ENCODE measurements at places on chromosomes 4 and X.

DNA sequence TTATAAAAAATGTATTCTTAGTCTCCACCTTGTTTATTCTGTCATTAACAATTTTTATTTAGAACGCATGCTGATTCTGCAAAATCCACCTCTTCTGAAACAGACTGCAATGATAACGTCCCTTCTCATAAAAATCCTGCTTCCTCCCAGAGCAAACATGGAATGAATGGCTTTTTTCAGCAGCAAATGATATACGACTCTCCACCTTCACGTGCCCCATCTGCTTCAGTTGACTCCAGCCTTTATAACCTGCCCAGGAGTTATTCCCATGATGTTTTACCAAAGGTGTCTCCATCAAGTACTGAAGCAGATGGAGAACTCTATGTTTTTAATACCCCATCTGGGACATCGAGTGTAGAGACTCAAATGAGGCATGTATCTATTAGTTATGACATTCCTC lies 75.6 kb upstream of the SMARCA5 start:
- no peak for DNase-seq

DNA sequence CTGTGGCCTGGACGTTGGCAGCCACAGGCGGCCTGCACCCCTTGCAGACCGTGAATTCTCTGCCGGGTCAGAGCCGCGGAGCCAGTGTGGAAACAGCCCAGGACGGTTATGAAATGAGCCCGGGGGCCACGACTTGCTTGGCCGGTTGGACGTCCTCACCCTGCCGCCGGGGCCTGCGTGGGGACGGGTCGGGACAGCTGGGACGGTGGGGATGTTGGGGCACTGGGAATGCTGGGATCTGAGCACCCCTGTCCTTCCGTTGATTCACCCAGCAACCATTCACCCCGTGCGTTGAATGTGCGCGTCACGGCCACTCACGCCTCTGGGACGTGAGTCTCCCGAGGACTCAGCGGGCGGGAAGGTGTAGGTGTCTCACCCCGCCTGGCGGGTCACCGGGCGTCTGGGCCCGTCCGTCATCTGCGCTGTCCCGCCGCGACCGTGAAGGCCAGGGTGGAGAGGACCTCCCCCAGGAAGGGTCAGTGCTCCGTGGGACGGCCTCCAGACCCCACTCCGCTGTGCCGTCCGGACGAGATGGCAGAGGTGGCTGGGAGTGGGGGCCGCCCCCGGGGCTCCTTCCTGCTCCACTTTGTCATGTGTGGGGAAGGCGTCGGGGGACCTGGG lies 4.5 kb upstream of the PLCXD1 start:
- DNase-seq = no peak

DNA sequence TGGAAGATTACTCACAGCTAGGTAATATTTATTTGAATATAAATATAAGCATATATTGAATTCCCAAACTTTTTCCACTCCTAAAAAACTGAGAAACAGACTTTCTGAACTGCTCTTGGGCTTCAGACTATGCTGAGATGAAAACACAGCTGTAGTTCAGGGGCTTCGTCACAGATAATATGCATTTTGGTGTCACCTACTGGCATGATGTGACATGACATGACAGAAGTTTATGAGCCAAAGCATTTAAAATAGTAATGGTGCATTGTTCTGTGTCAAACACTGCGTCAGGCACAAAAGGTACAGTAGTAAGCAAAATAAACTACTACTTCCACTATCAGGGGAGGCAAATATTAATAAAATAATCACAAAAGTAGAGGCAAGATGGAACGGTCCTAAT lies 171.3 kb downstream of the BTC start:
- peak; percentile 29 for DNase-seq

- no peak for DNase-seq
Observed at GRCh38 chrX:38732866-38733265, 68.4 kb upstream of the MID1IP1 start.

- no peak for DNase-seq
Observed at GRCh38 chrX:143378851-143379250, 138.4 kb downstream of the SPANXN3 start.

GRCh38 chrX:113868177-113868576 lies 715.7 kb upstream of the HTR2C start:
- DNase-seq = no peak

DNA sequence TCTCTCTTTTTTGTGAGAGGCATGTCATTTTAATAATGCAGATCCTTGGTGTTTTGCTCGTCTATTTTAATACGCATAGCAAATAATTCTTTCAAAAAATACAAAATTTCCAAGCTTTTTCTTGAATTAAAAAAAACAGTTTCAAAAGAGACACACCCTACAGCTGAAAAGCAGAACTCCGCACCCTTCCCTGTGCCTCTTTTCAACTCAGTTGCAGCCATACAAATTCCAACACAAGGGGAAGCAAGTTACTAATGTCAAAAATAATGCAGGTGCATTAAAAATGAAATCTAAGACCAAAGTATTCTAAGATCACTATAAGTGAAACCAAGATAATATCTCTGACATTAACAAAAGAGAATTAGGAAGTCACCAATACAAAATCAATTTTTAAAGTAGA lies 66.6 kb downstream of the NR3C2 start:
- DNase-seq = no peak

DNA sequence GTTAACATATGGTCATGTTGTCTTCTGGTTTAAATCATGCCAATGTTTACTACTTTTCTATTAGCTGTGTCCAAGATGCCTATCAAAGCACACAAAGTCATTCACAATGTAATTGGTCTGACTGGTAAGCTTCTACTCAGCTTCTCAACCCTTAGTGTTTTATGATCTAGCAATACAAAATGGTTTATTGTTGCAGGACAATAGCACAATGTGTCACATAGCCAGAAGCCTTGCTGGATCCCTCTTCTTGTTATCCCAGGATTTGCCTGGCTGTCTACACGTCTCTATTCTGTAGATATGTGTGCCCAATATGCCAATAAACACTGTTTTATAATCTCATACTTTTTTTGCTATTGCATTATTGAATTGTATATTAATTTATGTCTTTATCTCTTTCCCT lies 1111.0 kb upstream of the AGA start:
- DNase-seq = no peak

DNA sequence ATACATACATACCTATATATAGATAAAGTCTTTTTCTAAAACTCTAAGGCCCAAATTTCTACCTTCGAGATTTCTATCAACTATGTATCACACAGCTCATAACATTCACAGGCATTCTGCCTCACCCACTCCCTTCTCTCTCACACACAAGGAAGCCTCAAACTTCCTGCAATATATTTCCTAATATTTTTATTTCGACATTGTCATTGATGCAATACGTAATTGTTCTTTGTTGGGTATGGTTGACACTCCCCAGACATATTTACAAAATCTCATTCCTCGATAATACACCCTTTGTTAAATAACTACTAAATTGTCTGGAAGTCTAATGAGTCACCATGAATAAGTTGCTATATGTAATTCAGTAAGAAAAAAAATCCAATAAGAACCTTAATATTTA lies 143.5 kb downstream of the HNRNPD start:
- DNase-seq = no peak

- DNase-seq = no peak
Observed at GRCh38 chrX:42505016-42505415, 272.9 kb downstream of the PPP1R2C start.

DNA sequence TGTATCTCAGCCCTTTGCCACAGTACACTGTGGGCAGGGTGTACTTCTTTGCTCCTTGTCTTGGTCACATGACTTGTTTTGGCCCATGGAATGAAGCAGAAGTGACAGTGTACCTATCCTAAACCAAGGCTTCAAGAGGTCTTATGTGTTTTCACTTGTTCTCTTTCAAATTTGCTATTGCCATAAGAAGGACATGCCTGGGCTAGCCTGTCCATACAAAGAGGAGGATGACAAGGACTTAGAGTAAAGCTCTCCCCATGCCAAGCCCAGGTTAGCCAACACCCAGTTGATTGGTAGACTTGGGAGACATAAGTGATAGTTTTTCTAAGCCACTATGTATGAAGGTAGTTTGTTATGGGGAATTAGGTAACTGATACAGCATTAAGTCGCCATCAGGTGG lies 141.1 kb upstream of the MID1 start:
- DNase-seq = no peak

DNA sequence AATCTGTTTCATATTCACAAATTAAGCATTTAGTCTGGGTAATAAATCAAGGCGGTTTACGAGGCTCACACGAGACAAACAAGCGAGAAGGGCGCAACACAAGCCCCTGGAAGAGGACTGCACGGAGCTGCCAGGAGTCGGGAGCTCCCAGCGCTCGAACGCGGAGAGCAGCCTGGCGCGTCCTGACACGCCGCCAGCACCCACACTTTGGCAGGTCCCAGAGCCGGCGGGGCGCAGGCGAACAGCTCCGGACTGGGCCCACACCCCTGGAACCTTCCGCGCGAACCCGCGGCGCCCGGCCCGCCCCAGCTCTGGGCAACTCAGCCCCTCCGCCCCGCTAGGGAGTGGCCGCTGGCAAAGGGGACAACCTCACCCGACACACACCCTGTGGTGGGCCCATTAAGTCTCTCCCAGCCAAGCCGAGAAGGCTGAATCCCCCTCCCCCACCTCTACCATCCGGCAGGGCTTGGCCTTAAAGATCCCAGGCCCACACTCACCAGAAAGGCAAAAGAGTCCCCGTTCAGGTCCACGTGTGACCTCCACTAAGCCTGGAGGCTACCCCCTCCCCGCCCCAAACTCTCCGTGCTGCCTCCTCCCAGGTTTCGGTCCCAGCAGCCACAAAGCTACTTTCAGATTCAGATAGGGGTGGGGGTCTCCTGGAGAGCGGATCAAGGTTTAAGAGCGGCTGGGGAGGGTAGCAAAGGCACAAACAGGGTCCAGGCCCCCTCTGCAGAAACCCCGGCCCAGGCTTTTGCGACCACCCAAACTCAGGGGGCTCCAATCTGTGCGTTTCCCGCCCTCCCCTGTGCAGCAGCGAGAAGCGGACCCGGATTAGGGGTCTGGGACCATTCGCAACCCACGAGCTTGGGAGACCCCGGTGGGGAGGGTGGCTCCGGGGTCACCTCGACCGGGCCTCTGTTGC lies 47.5 kb upstream of the BCOR start:
- DNase-seq = peak; percentile 72

DNA sequence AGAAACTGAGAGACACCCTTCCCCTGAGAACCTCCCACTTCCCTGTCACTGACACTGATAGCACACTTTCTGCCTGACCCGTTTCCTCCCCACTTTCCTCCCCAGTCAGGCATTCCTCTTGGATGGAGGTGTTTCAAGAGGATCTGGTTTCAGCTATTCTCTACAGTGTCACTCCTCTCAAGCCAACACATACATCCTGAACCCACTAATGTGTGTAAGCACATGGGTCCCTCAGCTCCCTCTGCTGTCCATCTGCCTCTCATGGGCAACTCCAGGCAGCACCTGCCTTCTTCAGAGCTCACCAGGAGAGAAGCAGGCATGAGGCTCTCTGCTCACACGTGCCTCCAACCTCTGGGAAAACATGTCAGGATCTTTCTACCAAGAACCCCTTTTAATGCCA lies 207.6 kb downstream of the NAF1 start:
- peak; percentile 61 for DNase-seq

GRCh38 chr4:2095236-2096072 lies 36.3 kb downstream of the NAT8L start:
- DNase-seq = no peak

DNA sequence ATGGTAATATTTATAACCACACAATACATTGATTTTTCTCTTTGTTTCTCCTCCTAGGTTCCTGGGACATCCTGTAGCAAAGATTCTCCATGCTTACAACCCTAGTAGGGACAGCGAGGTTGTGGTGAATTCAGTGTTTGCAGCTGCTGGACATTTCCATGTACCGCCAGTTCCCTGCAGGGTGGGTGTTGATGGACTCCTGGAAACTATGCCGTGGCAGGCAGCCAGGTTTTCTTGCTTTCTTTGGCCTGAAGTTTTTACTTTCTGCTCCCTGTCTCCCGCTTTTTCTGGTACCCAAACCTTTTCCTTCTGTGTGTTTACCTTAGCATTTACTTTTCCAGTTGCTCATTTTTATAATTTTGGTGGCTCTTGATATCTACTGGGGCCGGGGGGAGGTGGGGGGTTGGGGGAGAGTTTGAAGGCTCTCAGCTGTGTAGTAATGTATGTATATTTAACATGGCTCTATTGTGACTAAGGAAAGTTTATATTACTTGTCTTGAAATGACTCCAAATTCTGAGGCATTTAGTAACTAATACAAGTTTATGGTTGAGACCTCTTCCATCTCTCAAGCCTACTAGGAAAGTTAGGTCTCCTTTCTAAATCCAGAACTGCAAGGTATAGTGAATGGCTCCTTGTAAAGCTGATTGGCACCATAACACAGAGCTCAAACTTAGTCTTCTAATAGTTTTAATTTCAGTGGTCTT lies 89.7 kb downstream of the TMEM131L start:
- no peak for DNase-seq

- DNase-seq = no peak
Observed at GRCh38 chrX:17707731-17708130, 29.6 kb upstream of the SCML1 start.

DNA sequence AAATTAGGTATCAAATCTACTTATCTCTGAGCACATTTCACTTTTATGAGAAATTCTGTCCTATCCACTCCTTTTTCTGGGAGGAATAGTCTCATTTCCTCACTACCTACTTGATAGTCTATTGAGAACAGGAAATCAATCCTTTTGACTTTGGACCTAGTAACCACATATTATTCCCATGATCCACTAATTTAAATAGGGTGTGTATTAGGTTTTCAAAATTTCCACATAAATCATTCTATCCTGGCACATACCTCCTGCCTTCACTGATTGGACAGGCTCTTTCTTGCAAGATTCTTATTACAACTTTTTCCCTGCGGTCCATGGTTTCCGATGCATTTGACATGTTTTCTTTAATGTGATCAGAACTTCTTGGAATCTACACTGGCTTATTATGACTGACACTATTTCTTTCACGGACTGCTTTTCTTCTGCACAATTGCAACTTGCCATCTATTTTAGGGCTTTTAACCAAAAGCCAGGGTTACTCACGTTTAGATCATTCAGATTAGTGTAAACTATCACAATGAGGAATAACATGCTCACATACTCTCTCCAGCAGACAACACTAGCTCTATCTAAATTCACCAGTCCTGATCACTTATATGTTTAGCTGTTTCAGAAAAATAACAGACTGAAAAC lies 419.9 kb upstream of the SLIT2 start:
- DNase-seq = no peak

DNA sequence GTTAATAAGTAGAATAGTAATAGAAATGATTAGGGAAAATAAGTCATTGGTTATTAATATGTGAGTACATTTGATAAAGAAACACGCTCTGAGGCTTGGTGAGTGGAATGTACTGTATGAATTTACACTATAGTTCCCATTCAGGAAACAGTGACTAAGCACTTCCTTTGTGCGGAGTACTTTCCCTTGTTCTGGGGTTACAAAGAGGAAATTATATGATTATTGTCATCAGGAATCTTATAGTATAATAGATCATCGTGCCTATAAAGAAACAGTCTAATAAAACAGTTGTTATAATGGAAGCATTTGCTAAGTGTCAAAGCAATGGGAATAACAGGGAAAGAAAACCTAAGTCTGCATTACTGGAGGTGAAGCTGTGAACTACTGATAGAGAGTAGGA lies 138.0 kb downstream of the RPA4 start:
- no peak for DNase-seq

Data from WERI-Rb-1 (cell line).